ENCODE measurements at places on chromosomes 3 and 15. TPM values are rescaled to one million over a fixed set of nuclear protein-coding genes. Genes with fewer than 3 reads are reported as not detected.

The CLDN16 gene
- 0.77 TPM for total RNA-seq

The FAM227B gene
- total RNA-seq, result 6.1 TPM

The C15orf62 gene
- 0.43 TPM for total RNA-seq

The OIP5 gene
- 11.8 TPM for total RNA-seq

The PRSS50 gene
- total RNA-seq, result 1.1 TPM

The RBM5 gene
- 150 TPM for total RNA-seq

DNA sequence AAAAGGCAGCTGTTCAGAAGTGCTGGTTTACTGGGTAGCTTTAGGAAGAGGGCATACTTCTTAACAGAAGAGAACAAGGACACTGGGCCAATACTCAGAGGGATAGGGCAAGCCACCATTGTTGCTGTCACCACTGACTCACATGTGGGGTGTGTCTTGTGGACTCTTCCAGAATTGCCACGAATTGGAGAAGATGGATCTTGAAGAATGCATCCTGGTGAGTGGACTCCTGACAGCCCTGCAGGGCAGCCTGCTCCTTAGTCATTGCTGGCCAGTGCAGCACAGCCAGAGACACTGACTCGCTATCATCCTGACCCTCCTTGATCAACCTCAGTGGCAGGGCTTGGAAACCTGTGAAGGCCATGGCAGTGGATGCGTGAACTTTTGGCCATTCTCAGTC is 62.3 kb downstream of the UBP1 start:
- no peak overlapping the region for H3K4me3 ChIP-seq
- no peaks in the 10 kb centered on the region for H3K27me3 ChIP-seq
- no peak overlapping the region for H3K27ac ChIP-seq
- no peaks in the 10 kb centered on the region for H3K4me1 ChIP-seq

DNA sequence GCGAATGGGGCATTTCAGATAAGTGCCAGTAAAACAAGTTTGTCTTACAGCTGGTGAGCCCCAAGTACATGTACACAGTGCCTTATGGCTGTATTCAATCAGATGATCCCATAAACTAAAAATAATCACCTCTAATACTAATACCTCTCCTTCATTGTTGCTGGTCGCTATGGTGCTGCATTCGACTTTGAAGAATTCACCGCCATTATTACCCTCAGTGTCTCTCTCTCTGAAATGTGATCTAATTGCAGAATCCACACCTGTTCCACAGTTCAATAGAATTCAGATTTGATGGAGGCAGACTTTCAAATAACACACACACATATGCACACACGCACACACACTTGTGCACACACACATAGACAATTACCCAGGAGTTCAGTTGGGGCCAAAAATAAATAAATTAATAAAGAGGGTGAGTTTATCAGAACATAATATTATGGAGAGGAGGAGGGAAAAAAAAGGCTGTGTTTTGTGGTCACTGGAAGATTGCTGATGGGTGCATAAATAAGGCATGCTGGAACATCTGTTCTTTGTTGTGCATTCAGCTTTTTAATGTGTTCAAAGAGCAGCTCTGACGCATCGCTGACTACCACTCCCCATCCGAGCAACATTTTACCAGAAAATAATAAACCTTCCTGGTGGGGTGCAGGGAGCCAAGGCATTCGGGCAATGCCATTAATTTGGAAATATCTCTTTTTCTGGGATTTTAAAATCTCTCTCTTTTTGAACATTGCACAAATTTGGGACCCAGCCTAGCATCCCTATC is 235.7 kb downstream of the SATB1 start:
- no peak overlapping the region for H3K27ac ChIP-seq
- DNase-seq, result no peak
- H3K4me1 ChIP-seq, result no peaks in the 10 kb centered on the region
- H3K36me3 ChIP-seq, result no peaks in the 10 kb centered on the region
- H3K4me3 ChIP-seq, result no peak overlapping the region
- H3K27me3 ChIP-seq, result no peaks in the 10 kb centered on the region

- H3K36me3 ChIP-seq, result no peaks in the 10 kb centered on the region
- no peak overlapping the region for H3K27ac ChIP-seq
- H3K27me3 ChIP-seq, result peaks cover 4% of the 10 kb centered on the region
- peak; percentile 42 for DNase-seq
These were observed 508.6 kb downstream of the FHIT start for GRCh38 chr3:60742606-60743145.

DNA sequence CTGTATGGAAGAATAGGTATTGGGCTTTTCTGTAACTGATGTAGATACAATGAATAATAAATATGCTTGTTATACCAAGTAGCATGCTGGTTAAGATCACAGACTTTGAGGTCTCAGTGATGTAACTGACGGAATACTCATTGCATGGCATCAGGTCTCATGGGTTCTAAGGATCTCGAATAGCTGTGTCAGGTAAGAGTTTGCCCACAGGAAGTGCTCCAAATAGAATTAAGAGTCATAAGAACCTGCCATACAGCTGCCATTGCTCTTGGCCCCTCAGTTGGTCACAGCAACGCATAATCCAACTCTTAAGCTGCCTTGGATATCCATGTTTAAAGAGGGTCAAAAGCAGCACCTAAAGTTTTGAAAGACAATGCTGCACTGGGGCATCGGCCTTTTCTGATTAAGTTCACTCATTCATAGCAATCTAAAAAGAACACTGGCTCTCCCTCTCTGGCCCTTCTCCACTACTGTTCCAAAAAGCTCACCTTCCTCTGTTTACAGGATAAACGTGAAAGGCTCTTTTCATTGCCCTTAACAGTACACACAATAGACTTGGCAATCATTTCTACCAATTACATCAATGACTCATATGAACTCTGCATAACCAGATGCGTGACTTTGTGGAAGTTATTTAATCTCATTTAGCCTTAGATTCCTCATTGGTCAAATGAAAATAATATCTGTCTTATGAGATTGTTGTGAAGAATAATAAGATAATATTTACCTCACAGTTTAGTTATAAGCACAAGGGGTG is 74.6 kb downstream of the ZBTB20 start:
- no peaks in the 10 kb centered on the region for H3K4me1 ChIP-seq
- H3K27ac ChIP-seq, result no peak overlapping the region
- no peaks in the 10 kb centered on the region for H3K36me3 ChIP-seq
- no peaks in the 10 kb centered on the region for H3K27me3 ChIP-seq
- no peak for DNase-seq

DNA sequence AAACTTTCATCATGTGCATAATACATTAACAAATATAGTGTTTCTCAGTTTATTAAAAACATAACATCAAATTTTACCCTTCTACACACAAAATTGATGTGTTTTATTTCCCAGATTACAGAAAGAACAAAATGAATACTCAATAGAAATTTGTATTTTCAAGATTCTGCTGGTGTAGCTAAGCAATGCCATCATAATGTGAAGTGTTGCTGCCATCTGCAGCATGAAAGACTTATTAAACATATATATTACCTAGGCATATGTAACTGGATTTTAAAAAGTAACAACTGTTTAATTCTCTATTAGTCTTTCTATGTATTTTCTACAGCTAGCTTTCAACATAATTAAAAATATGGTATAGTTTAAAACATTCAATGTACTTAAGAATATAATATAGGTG is 27.5 kb downstream of the PLSCR5 start:
- H3K27ac ChIP-seq, result no peak overlapping the region
- no peak overlapping the region for H3K4me3 ChIP-seq
- H3K27me3 ChIP-seq, result no peaks in the 10 kb centered on the region
- DNase-seq, result peak; percentile 49

DNA sequence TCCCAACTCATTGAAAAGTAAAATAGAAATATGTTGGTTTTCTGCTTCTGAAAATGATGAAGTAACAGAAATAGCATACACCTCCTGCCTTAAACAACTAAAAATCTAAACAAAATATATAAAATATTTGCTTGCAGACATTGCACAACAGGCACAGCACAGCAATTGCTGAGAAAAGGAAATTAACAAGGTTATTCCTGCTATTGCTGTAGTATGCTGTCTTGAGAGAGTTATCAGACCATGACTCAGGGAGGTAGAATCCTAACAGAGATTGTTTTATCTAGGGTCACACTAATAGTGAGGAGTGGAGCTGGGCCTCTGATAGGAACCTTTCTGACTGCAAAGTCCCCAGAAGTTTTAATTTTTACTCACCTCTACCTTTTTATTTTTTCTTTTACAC is 72.6 kb downstream of the ZBTB20 start:
- no peaks in the 10 kb centered on the region for H3K27me3 ChIP-seq
- H3K27ac ChIP-seq, result peak overlapping the region; percentile 11
- no peak overlapping the region for H3K4me3 ChIP-seq
- peak; percentile 17 for DNase-seq

GRCh38 chr3:185645596-185646381 is 59.7 kb downstream of the SENP2 start:
- no peak overlapping the region for H3K4me3 ChIP-seq
- no peak overlapping the region for H3K27ac ChIP-seq
- H3K27me3 ChIP-seq, result no peaks in the 10 kb centered on the region
- no peaks in the 10 kb centered on the region for H3K4me1 ChIP-seq
- H3K36me3 ChIP-seq, result no peaks in the 10 kb centered on the region
- peak; percentile 34 for DNase-seq

GRCh38 chr15:39896101-39896500 is 24.0 kb downstream of the GPR176 start:
- H3K27ac ChIP-seq, result no peak overlapping the region
- H3K4me3 ChIP-seq, result no peak overlapping the region
- peaks cover 3% of the 10 kb centered on the region for H3K27me3 ChIP-seq
- H3K4me1 ChIP-seq, result peaks cover under 1% of the 10 kb centered on the region
- no peak for DNase-seq
- no peaks in the 10 kb centered on the region for H3K36me3 ChIP-seq

- no peak overlapping the region for H3K27ac ChIP-seq
- no peak for DNase-seq
- H3K36me3 ChIP-seq, result no peaks in the 10 kb centered on the region
- no peaks in the 10 kb centered on the region for H3K27me3 ChIP-seq
These were observed 5.2 kb downstream of the LINS1 start for GRCh38 chr15:100596792-100597191.

GRCh38 chr3:150877303-150877702 is 27.9 kb downstream of the MINDY4B start:
- no peaks in the 10 kb centered on the region for H3K27me3 ChIP-seq
- no peak for DNase-seq
- no peak overlapping the region for H3K4me3 ChIP-seq
- no peak overlapping the region for H3K27ac ChIP-seq
